ENCODE measurements at places on chromosomes 16 and 17.

- no peak for DNase-seq
Observed at GRCh38 chr17:73291260-73291801, 20.5 kb downstream of the CDC42EP4 start.

GRCh38 chr16:67814567-67814966, 7.9 kb downstream of the TSNAXIP1 start:
- no peak for DNase-seq

GRCh38 chr16:3182608-3183444, 5.2 kb upstream of the OR1F1 start:
- DNase-seq, result no peak

DNA sequence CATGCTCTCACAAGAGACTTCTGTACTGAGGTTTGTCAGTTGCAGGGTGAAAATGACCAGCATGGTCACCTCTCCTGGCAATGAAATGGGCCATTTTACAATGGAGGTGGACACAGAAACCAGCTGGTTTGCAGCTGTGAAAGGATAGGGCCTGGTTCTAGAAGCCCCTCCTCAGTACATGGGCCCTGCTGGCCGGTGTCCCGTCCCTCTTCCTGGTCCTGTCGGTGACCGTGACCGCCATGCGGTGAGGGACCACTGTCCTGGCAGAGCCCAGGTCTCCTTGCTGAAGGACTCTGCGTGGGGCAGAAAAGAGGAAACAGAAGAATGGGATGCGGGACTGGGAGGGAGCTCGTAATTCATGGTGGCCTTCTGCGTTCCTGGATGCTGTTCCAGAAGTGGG, 76.0 kb upstream of the ZNF423 start:
- no peak for DNase-seq

DNA sequence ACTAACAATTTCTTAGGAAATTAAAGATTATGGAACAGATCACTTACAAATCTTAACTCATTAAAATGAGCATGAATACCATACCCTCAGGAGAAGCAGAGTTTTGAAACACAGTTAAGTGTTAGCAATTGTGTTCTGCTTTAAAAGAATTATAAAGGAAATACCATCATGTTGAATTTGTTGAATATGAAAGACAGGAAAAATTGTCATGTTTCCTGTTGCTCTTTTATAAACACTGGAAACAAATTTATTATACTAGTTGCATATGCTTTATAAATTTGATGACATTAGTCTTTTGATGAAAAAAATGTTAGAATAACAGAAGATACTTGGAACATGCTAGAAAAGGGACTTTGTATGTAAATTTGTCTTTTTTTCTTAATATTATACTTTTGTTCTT, 59.7 kb downstream of the VMP1 start:
- no peak for DNase-seq

- DNase-seq, result no peak
Observed at GRCh38 chr16:66898207-66898606, 17.9 kb downstream of the PDP2 start.

- DNase-seq, result no peak
Observed at GRCh38 chr16:71645450-71645849, 19.5 kb downstream of the MARVELD3 start.
